ENCODE measurements at places on chromosomes 3 and 15. TPM values are rescaled to one million over a fixed set of nuclear protein-coding genes. Genes with fewer than 3 reads are reported as not detected.

Gene ISG20
- polyA plus RNA-seq: 4.2 TPM

Gene ZNF860
- polyA plus RNA-seq: 0.32 TPM

Gene CACNA2D3
- polyA plus RNA-seq: 0.81 TPM

Gene SLC24A1
- polyA plus RNA-seq: 8.9 TPM

Gene GOLGA8Q
- polyA plus RNA-seq: 0.50 TPM

GRCh38 chr15:80581976-80582375 lies 113.1 kb upstream of the ABHD17C start:
- no peak for DNase-seq

DNA sequence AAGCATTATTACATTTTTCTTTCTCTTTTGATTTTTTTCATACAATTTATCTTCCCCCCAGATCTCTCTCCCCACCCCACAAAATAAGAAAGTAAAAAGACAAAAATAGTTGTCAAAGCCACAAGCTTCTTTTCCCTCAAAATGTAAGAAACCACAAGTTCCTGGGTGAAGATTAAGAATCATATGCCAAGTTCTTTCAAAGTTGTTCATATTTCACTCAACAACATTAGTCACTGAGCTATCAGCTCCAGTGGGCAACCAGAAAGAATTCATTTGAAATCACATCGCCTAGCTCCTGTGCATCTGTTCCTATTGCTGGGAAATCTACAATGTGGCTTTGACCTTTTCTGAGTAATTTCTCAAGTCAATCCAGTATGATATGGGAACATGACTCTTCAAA lies 681.6 kb upstream of the ARPP21 start:
- DNase-seq: no peak

DNA sequence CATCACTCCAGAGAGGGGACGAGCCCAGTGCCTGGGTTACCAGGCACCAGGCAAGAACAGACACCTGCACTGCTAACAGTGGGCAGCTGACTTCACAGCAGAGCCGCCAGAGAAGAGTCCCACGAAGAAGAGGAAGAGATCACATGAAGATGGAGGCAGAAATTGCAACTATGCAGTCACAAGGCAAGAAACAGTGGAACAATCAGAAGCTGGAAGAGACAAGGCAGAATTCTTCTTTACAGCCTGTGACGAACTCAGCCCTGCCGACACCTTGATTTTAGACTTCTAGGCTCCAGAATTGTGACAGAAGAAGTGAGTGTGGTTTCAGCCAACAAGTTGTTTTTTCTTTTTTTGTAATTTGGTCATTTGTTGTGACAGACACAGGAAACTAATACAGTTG lies 59.2 kb downstream of the IL12A start:
- no peak for DNase-seq

GRCh38 chr3:14976317-14976716 lies 28.9 kb downstream of the NR2C2 start:
- no peak for DNase-seq

DNA sequence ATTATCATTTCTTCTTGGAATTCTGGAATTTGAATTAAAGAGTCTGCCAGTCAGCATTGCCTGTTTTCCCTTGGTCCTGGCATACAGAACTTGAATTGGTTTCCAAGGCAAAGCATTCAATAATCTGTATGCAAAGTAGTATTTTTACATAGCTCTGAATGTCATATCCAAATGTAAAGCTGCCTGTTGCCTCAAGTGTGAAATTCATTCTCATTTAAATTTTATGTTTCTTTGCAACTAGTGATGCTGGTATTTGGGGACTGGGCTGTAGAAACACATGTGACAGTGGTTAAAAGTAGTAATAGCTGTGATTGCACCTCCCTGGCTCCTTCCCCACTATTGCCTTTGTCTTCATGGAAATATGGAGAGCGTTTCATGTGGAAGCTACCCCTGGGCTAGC lies 743.9 kb upstream of the GOLIM4 start:
- DNase-seq: no peak

DNA sequence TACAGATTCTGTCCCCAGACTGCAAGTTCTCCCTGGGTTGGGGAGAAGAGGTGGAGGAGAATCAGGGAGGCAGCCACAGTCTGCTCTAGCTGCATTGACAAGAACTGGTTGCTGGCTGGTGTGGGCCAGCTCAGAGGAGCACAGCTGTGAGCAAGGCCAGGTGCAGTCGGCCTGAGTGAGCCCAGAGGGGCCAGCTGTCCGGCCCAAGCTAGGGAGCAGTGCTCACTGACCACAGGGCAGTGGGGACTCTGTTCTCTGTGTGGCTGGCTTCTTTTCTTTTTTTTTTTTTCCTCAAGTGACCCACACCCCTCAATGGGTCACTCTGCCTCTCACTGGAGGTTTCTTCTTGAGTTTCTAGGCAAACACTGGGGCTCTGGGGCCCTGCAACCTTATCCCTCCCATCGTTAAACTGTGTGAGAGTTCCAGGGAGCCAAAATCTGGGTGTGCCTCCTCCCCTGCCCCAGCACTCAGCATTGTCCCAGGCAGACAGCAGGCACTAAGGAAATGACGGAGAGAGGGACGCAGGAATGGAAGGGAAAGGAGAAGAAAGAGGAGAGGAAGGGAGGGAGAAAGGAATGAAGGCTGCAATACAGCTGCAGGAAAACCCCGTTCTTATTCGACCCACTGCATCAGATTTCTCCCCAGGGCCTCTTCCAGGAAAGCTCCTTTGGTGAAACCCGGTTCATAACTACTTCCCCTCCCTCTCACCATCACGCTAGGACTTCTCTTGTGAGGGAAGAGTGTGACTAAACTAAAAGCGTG lies 37.7 kb upstream of the HES1 start:
- DNase-seq: no peak

DNA sequence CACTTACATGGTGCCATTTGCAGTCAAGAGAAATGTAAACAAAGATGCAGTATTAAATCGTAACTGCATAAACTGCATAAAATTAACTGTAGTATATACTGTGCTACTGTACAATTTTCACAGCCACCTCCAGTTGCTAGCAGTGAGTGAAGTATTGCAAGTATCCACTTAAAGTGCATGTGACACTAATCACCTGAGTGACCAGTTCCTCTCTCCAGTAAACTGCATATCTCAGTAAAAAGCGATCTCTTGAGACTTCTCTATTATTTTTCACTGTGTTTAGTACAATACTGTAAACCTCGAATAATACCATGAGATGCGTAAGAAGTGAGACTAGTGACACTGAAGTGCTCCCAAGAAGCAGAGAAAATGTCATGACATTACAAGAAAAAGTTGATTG lies 111.7 kb upstream of the PLXND1 start:
- DNase-seq: no peak

DNA sequence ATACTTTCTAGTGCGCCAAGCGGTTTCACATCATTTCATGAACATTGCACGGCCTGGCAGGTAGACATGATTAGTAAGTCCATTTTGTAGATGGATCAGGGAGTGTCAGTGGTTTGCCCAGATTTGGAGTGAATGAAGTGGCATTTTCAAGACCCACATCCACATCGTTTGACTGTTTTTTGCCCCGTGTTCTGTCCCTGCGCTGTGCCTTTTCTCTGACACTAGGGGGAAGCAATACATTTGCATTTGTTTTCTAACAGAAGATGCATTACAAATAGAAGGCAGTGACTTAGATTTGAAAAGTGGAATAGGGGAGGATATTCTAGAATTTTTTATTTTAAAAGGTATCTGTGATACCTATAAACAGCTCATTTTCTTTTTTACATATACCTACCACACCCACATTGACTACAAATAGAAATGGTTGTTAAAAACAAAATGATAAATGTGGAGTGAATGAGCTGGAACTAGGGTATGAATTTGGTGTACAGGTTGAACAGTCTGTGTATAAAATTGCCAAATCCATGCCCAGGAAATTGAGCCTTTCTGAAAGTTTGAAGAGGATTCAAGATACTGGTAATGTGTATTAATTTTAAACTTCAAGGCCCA lies 98.0 kb downstream of the USP13 start:
- no peak for DNase-seq

GRCh38 chr15:49495993-49496753 lies 73.1 kb downstream of the FGF7 start:
- DNase-seq: no peak

GRCh38 chr15:99211926-99212325 lies 37.5 kb downstream of the TTC23 start:
- no peak for DNase-seq

DNA sequence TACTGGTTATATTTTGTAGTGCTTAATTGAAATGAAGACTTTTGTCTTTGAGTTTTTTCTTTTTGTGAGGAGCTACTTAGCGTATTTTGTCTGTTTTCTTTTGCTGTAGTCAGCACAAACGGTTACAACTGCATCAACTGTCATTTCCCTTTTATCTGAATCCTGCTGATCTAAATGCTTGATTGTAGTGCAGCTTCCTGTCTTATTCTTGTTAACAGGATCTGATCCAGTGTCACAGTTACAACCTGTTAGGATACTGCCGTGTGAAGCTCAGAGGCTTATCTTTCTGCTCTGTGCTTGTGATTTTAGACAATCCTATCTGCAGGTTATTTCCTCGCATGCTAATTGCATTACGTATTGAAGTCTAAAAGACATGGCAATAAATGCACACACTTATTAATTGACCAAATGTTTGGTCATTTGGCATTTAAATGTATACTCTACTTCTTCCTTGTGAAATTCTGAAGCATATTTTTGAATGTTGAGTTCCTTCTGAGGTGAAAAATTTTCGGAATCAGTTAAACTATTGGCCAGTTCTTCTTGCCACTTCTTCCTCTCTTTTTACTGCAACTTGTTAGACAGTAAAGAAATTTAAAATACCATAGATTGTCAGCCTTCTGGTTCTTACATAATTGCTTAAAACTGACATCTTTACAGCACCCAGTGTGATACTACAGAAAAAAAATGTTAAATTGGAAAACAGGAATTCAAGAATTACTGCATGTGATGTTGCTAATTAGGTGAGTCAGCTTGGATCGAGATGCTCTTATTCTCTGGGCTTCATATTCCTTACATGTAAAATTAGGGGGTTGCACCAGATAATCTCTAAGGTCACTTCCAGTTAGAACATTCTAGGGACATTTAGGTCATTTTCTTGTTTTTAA lies 168.2 kb downstream of the MBNL1 start:
- DNase-seq: no peak
